ENCODE measurements at places on chromosomes 5 and 9.

DNA sequence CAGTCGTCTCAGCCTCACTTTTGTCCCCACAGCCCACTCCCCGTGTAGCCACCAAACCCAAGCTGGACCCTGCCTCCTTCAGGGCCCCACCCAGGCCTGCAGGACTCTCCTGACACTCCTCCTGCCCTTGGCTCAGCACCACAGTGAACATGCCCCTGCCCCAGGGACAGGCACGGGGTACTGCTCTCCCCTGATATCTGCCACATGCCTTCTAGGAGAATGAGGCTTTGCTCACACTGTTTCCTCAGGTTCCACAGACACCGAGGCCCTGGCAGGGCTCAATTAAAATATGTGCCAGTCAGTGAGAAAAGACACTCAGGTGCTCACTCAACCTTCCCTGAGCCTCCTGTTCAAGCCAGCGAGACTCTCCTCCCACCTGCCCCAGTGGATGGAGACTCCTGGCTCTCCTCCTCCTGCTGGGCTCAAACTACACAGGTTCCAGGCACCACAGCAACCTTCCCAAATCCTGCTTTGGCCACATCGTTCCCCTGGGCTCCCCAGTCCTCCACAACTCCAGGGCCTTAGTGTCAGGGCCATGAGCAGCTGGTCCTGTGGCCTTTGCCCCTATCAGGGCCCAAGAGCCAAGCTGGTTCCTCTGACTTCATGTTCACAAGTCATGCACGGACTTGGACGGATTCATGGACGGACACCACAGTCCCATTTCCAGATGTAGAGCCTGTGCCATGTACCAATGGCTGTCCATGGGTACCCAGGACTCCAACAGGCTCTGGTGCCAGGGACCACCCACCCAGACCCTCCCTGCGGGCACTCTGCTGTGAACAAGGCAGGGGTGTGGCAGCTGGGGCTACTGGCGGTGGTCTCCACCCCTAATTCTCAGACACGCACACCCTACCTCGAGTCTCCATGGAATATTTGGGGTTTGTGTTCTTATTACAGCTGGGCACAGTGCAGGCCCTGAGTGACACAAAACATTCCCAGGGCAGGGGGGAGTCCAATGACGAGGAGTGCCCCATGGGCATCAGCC lies 36.6 kb downstream of the BICD2 start:
- no peak for DNase-seq

GRCh38 chr5:122310889-122311288 lies 1.1 kb upstream of the SNCAIP start:
- no peak for DNase-seq

GRCh38 chr5:160655717-160656116 lies 196.3 kb downstream of the ATP10B start:
- DNase-seq: no peak

- no peak for DNase-seq
These were observed 77.8 kb downstream of the PLK2 start for GRCh38 chr5:58382131-58382534.

GRCh38 chr5:91282210-91282609 lies 100.9 kb downstream of the ARRDC3 start:
- no peak for DNase-seq

DNA sequence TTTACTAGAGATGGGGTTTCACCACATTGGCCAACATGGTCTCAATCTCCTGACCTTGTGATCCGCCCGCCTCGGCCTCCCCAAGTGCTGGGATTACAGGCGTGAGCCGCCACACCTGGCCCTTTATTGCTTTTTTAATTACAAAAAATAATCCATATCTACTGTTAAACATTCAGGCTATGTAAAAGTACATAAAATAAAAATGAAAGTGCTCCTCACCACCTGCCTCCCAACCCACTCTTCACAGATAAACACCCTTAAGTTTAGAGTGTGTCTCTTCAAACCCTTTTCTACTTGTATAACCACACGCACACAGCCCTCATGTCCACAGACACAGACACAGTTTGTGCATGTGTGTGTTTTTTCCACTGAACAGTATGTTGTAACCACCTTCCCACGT lies 16.7 kb downstream of the TSC1 start:
- no peak for DNase-seq

Measured in activated CD4-positive, CD25-positive, alpha-beta regulatory T cell treated with anti-CD3 and anti-CD28 coated beads, Interleukin-2, amount 50 U/mL, for 72 hours (primary cell).